ENCODE measurements at places on chromosomes 12 and 14.

GRCh38 chr14:75064205-75064567 lies 362 bp upstream of the ACYP1 start:
- no peak for DNase-seq

DNA sequence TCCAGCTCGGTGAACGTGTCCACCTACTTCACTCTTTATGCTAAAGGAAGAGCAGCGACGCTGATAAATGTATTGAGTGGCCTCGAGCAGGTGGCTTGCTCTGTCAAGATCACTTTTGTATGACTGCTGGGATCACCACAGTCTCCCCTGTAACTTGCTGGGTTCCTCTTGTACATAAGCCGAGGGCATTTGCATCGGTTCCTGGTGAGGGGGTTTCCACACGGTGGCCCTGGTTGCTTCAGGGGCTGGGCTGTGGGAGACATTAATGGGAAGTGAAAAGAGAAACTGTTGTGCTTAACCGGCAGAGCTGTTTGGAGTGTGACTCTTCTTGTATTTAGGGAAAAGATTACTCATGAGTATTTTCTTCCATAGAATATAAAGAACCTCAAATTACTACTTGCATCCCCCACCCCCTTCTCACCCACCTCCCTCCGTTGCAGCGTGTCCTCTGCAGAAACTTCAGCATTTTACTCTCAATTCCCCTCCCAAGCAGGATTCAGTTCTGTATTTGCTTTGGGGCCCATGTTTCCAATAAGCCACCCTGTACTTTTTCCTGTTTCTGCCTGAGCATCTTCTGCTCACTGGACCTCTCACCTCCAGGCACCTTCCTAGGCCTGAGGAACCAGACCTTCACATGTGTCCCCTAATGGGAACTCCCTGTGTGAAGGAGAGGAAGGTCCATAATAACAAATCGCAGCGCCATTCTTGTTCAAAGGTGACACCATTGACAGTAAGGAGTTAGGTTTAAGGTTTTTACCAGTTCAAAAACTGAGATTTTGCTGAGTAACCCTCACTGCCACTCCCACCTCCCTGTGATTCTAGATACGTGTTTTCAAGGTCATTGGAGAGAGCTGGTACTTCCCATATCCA lies 187.0 kb downstream of the ETV6 start:
- no peak for DNase-seq

DNA sequence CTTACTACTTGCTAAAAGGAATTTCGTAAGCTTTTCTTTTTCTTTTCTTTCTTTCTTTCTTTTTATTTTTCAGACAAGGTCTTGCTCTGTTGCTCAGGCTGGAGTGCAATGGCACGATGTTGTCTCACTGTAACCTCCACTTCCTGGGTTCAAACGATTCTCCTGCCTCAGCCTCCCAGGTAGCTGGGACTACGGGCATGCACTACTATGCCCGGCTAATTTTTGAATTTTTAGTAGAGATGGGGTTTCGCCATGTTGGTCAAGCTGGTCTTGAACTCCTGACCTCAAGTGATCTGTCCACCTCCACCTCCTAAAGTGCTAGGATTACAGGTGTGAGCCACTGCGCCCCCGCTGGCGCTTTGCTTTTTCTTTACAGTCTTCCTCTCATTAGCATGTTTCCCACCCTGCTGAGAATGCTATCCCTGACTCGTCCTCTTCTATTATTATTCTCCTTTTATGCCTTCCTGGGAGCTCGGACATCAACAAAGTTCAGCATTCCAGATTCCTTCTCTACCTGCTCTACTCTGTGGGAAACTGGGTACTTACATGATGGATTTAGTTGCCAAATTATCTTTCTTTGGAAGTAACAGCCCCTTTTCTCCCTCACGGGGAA lies 3.1 kb downstream of the MTHFD1 start:
- DNase-seq, result no peak

DNA sequence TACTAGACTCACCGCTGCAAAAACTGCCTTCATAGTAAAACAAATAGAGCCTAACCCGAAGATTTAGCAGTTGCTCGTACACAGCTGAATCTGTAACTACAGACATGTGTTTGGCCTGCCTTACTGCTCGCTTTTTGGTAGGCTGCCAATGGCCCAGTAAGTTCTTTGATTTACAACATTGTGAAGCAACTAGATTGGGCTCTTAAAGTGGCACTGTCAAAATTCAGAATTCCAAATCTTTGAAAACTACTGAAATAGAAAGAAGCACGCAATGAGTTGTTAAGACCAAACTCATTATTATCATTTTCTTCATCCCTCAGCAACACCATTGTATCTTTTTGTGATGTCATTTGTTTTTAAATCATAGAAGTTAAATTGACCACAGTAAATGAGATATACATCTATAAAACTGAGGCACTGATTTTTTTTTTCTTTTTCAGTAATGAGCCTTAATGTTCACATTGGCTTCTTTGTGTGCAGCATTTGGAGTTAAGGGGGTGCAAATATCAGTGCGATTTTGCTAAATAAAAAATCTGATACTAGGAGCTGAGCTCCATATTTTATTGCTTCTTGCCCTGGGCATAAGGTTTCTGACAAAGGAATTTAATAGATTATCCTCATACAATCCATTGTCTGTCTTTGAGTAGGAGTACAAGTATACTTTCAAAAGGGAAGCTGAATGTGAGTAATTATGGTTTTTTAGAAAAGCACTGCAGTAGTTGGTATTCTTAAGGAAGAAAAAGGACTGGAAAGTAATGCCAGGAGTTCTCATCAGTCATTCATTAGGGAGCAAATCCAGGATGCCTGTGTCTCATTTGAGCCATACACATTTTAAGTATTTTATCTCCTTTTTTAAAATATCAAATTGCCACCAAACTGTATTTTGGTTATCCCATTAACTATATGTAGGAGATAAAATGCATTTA lies 138.5 kb downstream of the KICS2 start:
- peak; percentile 65 for DNase-seq

DNA sequence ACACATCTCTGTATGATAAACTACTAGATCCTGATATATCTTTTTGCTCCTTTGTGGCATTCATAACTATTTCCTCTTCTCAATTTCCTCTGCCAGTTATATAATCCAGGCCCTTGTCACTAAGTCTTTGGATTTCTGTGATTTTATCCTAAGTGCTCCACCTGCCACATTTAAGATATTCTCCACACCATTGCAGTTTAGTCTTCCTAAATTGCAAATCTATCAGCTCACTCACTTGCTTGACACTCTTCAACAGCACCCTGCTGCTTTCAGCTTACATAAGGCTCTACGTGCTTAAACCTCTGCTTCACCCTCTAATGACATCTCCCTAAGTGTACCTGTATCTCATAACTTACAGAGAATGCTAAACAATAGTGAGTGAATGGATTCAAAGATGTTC lies 1032.2 kb upstream of the SEL1L start:
- no peak for DNase-seq

GRCh38 chr12:26680727-26681455 lies 152.1 kb downstream of the ITPR2 start:
- DNase-seq, result no peak

- DNase-seq, result no peak
Measured at GRCh38 chr14:78175412-78175811, 5.2 kb downstream of the NRXN3 start.

DNA sequence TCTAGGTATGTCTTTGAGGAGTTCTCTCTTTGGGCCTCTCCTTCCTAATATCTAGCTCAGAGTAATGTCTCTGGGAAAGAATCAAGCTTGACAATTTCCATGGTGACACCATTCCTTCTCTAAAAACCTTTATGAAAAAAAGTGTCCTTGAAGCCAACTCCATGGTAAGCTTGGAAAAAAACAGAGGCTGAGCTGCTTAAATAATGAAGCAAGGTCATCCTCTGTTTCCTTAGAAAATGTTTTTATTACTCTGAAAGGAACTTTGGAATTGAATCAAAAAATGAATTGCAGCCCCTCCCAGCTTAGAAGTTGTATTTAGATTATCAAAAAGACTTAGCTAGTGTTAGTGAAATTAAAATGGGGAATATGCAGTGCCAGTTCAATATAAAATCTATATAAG lies 166.1 kb upstream of the KITLG start:
- DNase-seq, result no peak

- DNase-seq, result no peak
Measured at GRCh38 chr14:74401504-74402241, 24.3 kb downstream of the SYNDIG1L start.

- DNase-seq, result no peak
Measured at GRCh38 chr12:116964054-116965050, 53.6 kb downstream of the FBXW8 start.

DNA sequence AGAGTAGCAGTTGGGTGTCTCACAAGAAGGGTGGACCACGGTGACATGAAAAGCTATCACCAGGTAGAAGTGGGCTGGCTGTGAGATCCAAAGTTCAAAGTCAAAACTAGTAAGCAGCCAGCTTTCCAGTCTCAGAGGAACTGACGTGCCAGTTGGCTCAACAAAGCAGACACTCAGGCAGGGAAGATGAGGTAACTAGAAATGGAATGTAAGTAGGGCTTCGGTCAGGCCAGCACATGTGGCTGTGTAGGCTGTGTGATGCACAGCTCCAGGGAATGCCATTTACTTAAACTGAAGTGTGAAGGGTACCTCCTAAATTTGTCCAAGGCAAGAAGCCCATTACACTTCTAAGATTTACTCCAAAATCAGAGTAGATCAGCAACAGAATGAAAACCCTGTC lies 43.6 kb downstream of the PTPRR start:
- no peak for DNase-seq

DNA sequence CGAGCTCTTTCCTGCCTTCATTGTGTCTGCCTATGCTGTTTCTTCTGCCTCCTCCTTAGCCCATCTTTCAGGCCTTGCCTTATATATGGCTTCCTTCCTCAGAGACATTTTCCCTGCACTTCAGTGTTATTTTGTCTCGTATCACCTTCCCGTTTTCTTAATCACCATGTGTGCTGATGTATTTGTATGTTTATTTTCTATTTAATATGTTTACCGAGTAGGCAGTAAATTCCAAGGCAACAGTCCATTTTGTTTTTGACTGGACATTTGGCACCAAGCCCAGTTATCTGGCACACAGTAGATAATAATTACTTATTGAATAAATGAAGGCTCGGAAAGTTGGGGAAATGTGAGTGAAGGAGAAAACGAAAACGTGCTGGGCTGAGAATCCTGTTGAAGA lies 4.6 kb upstream of the POU6F1 start:
- DNase-seq, result no peak

GRCh38 chr14:96064866-96065265 lies 25.7 kb downstream of the C14orf132 start:
- DNase-seq, result no peak
